ENCODE measurements at places on chromosomes 6 and 20. TPM values are rescaled to one million over a fixed set of nuclear protein-coding genes. Genes with fewer than 3 reads are reported as not detected.

The LAMA5 gene
- 134 TPM for polyA plus RNA-seq

The KCNK5 gene
- polyA plus RNA-seq = 26.4 TPM

The WASF1 gene
- 18.4 TPM for polyA plus RNA-seq

The ANKRD66 gene
- polyA plus RNA-seq = 2.9 TPM

The GMPR gene
- polyA plus RNA-seq = 7.0 TPM

The TFAP2D gene
- polyA plus RNA-seq = not detected

The SIRPG gene
- polyA plus RNA-seq = 0.18 TPM

The CD164 gene
- polyA plus RNA-seq = 314 TPM

The TAGAP gene
- polyA plus RNA-seq = 1.8 TPM

The OR2H1 gene
- not detected for polyA plus RNA-seq

The ZNF334 gene
- polyA plus RNA-seq = 43.6 TPM

The SLC24A3 gene
- 7.0 TPM for polyA plus RNA-seq

The SIRPA gene
- 12.4 TPM for polyA plus RNA-seq

DNA sequence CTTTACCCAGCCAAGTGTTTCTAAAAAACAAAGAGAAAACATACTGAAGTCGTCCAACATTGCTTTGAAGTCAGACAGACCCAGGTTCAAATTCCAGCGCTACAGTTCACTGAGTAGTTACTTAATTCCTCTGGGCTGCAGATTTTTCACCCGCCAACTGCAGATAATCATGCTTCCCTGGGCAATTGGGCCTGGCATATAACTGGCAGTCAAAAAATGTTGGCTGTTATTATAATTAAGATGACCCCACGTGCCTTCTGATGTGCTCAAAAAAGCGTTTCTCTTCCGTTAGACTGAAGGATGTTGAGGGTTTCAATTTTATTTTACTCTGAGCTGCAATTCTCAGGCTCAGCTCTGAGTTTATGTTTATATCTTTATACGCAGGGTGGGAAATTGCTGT is 156.1 kb upstream of the CITED2 start:
- no peak for DNase-seq

- DNase-seq = no peak
These were observed 100.7 kb upstream of the JAG1 start for GRCh38 chr20:10774357-10774943.

DNA sequence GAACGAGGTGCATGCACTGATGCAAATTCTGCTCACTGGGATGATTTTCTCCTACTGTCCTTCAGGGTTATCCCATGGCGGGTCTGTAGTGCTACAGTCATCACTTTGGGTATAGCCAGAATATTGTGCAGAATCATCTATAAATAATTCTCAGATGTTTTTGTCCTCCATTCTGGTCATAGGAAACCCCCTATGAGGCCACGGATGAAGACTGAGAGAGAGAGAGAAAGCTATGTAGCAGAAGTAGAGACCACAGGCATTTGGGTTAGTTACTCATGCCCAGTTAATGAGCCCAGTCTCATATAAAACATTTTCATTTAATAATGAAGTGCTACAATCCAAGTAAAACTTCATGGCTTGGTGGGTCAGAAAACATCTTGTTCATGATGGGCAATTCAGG is 145.1 kb upstream of the PLN start:
- DNase-seq = no peak

DNA sequence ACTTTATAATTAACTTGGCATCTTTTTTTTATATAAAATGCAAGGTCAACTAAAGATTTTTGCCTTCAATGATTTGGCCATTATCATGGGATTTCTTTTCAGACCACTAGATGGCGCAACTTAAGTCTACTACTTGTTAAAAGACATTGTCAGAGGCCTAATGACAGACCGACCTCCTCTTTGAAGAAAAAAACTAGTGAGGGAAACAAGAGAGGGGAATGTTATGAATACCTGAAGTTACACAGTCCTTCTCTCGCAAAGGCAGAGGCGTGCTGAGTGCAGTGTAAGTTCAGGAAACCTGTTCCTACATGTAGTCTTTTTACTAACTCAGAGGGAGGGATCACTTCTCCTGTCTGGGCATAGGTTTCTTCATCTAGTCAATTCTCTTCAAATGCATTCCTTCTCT is 9.3 kb downstream of the TRAPPC3L start:
- DNase-seq = no peak

- DNase-seq = no peak
These were observed 63.8 kb upstream of the DYNLRB1 start for GRCh38 chr20:34452281-34452982.

GRCh38 chr6:147774856-147775255 is 266.4 kb downstream of the SAMD5 start:
- no peak for DNase-seq

DNA sequence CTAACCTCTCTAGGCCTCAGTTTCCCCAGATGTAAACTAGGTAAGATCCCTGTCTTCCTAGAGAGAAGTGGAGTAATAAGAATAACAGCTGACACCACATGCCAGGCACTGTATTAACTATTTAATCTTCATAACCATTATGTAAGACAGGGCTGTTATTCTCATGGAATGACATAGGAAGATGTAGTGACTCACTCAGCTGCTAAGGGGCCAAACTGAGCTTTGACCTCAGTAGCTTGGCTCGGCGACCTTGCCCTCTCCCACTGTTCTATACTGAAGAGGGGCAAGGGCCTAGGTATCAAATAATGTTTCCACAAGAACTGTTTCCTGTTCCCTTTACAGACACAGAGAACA is 2.9 kb upstream of the MDGA1 start:
- DNase-seq = no peak

DNA sequence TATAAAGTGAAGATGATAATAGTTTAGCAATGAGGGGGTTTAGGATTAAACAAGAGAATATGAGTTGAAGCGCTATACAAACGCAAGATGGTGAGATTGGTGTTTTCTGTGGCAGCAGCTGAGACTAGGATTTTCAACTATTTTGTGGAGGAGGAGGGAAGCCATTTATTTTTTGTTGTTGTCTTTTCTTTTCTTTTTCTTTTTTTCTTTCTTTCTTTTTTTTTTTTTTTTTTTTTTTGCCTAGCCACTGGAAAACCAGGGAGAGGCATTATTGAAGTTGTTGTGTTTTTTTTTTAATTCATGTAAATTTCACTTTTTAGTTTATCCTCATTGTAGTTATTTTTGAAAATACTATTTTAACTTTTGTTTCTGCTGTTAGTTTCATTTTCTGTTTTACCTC is 15.9 kb downstream of the PARD6B start:
- DNase-seq = no peak

- DNase-seq = no peak
These were observed 201.3 kb downstream of the SYNE1 start for GRCh38 chr6:152435816-152436215.

GRCh38 chr6:135985471-135985870 is 134.0 kb downstream of the PDE7B start:
- DNase-seq = no peak

- DNase-seq = no peak
These were observed 75.8 kb upstream of the MRPS10 start for GRCh38 chr6:42293386-42293977.

- DNase-seq = no peak
These were observed 217.4 kb downstream of the MANEA start for GRCh38 chr6:95794749-95795148.

- DNase-seq = no peak
These were observed 31.7 kb downstream of the C6orf52 start for GRCh38 chr6:10662742-10663141.

DNA sequence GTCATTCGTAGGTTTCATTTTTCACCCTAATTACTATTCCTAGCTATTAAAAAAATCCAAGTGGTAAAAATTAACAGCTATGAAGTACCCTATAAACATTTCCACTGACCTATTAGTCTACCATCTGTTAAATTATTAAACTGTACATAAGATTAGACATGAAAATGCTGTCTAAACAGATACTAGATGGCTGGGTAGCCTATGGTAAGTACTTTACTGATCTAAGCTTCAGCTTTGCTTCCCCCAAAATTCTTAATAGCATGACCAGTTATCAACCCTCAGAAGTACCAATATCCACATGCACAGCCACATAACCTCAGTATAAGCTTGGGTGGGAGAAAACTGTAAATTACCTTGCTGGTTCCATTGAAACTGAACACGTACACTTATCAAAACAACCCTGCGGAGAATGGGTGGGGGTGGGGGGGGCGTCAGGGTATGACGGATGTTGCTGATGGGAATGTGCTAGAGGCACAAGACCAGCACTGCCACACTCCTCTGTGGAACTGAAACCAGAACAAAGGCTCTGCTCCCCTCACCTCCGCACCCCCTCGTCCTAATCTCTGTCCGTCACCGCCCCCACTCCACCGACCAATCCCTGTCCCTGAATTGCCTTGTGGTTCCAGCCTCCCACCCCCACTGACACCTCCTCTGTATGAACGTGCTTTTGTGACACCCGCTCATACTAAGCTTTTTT is 45.3 kb downstream of the B4GALT5 start:
- no peak for DNase-seq

- DNase-seq = no peak
These were observed 182.8 kb downstream of the GRM1 start for GRCh38 chr6:146211646-146212045.

GRCh38 chr6:69116658-69117057 is 481.6 kb downstream of the ADGRB3 start:
- no peak for DNase-seq

- no peak for DNase-seq
These were observed 136.5 kb downstream of the SMOC2 start for GRCh38 chr6:168577496-168577895.

DNA sequence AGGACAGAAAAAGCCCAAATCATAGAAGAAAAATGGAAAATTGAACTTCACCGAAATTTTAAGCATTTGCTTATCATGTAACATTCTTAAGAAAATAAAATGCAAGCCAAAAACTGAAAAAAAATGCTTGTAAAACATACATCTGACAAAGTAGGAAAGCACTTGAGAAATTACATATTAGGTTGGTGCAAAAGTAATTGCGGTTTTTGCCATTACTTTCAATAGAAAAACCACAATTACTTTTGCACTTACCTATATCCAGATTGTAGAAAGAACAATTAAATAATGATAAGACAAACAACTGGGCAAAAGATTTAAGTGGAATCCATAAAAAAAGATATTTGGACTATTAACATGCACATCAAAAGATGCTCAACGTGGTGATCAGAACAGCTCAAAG is 146.2 kb downstream of the TBXT start:
- no peak for DNase-seq

GRCh38 chr6:111864138-111865048 is 8.9 kb downstream of the FYN start:
- DNase-seq = no peak

- DNase-seq = no peak
These were observed 6.3 kb downstream of the CCR6 start for GRCh38 chr6:167129159-167129558.

GRCh38 chr20:52209154-52209571 is 17.6 kb upstream of the ZFP64 start:
- no peak for DNase-seq

DNA sequence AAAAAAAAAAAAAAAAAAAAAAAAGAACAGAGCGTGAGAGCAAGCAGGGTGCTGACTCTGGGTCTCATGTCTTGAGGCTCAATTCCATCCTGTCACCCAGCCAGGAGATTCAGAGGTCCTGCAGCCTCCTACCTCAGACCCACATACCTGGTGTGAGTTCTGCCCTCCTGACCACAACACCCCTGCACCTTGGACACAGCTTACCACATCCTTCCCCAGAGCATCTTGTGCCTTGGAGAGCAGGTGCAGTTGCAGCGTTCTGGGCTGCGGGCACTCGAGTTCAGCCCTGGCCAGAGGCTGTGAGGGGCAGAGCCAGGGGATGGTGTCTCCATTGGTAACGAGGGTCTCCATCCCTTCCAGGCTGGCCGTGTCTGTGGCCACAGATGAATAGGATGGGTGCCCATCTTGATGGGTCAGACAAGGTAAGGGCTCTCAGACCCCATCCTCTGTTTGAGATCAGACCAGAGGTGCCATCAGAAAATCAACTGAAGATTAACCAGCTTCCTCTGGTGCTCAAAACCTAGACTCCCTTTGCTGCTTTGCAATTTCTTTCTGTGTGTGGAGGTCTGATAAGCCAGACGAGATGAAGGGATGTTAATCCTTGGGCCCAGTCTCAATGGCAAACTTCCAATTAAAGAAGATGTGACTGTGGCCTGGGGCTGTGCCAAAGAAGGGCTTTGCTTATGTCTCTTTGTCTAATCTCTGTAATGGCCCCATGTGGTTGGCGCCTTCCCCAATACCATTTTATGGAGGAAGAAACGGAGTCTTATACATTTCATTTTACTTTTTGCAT is 14.7 kb upstream of the ZNF831 start:
- DNase-seq = no peak

- no peak for DNase-seq
These were observed 33.2 kb downstream of the PSMG4 start for GRCh38 chr6:3291987-3292386.

DNA sequence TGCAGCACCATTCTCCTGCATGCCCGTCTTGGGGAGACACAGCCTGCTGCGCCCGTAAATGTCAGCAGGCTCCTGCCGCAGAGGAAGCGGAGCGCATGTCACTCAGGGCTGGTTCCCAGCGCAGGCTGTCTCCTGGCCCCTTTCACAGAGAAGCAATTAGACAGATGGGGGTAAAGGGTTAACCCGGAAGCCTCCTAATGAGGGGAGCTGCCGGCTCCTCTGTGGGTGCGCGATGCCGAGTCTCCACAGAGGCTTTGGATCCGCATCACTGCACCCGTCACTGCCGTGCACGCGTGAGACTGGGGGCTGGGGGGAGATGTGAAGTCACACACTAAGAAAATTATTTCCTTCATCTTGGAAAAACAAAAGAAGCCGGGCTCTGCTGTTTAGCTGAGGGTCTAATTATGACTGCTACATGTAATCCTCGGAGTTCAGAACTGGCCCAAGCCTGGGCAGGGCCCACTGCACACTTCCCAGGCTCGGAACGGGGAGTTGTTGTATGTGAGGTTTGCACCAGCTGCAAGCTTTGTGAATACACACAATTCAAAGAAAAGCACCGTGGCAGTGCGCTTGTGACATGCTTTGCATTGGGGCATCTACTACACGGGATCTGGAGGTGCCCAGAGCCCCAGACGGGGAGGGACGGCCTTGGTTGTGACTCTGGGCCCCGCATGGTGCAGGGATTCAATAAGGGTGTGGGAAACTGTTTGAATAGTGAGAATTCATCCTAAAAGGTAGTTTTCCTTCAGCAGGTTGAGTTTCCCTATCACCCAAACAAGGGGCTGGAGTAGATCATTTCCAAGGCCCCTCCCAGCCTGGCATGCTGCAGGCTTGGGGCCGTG is 331.6 kb downstream of the TAF4 start:
- no peak for DNase-seq

- DNase-seq = no peak
These were observed 77.8 kb downstream of the ISM1 start for GRCh38 chr20:13298692-13299373.

DNA sequence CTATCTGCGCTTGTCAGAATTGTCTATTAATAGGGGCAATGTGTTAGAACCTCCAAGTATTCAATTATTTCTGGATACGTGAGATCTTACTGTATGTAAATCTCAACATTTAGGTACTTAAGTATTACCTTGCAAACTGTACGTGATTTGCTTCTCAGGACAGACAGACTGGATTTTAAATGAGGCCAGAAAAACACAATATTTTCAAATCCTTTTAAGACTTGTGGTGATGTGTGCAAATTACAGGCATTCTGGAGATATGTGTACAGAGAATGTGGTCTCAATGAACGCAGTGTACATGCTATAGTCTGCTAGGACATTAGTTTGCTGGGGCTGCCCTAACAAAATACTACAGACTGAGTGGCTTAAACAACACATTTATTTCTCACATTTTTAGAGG is 16.9 kb downstream of the CCR6 start:
- DNase-seq = no peak

GRCh38 chr20:20593447-20594170 is 118.8 kb downstream of the RALGAPA2 start:
- no peak for DNase-seq

Measured in left lung (tissue), 14 donors.